Occipital lobe (tissue), 3 donors: ENCODE measurements at places on chromosomes 1 and 21. TPM values are rescaled to one million over a fixed set of nuclear protein-coding genes. Genes with fewer than 3 reads are reported as not detected.

GRCh38 chr1:245577191-245578157 is 422.7 kb downstream of the KIF26B start:
- no peak for DNase-seq

DNA sequence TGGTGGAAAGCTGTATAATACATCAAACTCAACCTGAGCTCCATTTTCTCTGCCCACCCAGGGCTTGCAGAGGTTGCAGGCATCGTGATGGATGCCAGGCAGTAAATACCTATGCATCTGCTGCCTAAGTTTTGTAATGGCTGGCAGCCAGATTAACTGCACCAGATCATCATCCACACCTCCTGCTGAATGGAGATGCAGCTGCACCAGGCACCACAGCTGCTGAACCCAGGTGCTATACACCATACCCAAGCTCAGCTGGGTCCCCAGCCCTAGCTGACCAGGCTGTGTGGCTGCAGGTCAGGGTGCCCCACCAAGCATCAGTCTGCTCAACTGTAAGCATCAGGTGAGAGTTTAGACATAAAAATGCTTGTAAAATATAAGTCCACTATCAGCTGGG is 6.7 kb upstream of the SNAPIN start:
- DNase-seq = no peak

GRCh38 chr1:9038881-9039760 is 12.9 kb upstream of the SLC2A7 start:
- DNase-seq = no peak

DNA sequence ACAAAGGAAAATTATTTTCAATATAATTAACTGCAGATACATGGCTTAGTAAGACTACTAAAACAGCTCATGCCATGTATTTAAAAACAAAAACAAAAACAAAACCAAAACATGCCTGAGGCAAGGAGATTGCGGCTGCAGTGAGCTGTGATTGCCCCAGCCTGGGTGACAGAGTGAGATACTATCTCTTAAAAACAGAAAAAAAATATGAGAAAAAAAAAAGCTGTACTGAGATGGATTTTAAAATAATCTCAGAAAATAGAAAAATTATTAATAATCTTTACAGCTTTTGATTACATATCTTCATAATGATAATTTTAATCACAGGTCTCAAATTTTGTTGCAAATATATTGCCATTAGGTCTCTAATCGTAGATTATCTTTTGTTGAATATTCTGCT is 24.0 kb upstream of the LIN9 start:
- no peak for DNase-seq

GRCh38 chr1:166960858-166961474 is 14.4 kb downstream of the ILDR2 start:
- no peak for DNase-seq

GRCh38 chr1:41622859-41623732 is 138.6 kb upstream of the EDN2 start:
- DNase-seq = no peak

- DNase-seq = no peak
Observed at GRCh38 chr1:229230893-229231753, 39.8 kb upstream of the RAB4A start.

GRCh38 chr1:227892489-227893299 is 55.0 kb downstream of the WNT9A start:
- DNase-seq = no peak

DNA sequence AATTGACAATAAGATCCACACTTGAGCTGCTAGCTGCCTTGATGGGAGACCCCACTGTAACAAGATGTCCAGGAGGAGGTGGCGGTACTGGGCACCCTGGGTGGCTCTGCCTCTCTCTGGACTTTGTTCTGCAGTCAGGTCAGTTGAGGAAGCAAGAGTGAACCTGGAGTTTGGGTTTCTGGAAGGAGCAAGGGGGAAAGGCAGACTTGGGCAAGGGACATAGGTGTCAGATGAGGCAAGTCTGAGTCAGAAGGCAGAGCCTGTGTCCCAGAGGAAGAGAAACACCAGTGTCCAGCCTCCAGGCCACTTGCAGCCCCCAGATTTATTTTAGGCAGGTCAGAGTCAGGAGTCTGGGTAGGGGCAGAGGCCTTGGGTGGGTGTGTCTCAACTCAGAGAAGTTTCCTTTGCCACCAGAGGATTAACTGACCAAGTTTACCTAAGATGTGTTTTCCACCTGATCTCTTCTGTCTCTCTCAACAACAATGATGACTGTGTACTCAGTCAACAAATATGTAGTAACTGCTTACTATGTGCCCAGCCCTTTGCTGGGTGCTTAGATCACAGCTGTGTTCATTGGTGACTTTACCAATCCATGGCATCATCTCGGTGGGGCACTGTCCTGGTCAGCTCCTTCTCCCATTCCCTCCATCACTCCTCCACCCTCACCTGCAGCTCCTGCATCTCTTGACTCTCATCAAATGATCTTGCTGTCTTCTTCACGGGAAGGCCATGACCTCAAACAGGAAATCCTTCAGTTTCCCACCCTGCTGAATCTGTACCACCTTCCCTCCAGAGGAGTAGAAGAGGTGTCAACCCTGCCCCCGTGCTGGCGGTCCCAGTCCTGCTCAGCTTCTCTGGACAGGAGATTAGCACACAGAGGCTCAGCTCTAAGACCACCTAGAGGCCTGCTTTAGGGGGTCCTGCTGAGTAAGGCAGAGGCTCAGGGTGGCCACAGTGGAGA is 36.6 kb downstream of the ELF3 start:
- DNase-seq = no peak

GRCh38 chr1:38332649-38333310 is 286.2 kb upstream of the POU3F1 start:
- no peak for DNase-seq

- DNase-seq = no peak
Observed at GRCh38 chr21:28235169-28235895, 757.3 kb downstream of the LTN1 start.

GRCh38 chr1:228691926-228692325 is 43.4 kb upstream of the RHOU start:
- no peak for DNase-seq

- DNase-seq = no peak
Observed at GRCh38 chr1:24455272-24455671, 39.7 kb downstream of the NIPAL3 start.

GRCh38 chr1:238176441-238176840 is 285.7 kb upstream of the ZP4 start:
- no peak for DNase-seq

GRCh38 chr1:223683586-223684487 is 18.3 kb upstream of the CAPN8 start:
- peak; percentile 18 for DNase-seq

DNA sequence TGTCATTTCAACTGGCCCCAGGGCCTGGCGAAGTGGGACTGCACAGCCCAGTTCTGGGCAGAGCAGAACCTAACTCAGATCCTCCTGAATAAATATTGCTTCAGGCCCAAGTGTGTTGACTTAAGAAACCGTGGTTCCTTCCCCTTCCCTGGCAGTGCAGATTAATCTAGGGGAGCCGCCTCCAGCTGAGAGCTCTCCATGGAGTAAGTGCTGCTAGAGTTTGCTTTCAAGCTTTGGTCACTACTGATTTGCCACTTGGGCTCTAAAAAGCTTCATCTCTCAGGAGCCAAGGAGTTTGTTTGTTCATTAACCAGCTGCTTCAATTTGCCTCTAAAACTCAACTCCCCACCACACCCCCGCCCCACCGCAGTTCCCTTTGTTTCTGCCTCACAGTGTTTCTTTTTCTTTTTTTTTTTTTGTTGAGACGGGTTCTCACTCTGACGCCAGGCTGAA is 112.1 kb downstream of the DTL start:
- no peak for DNase-seq

DNA sequence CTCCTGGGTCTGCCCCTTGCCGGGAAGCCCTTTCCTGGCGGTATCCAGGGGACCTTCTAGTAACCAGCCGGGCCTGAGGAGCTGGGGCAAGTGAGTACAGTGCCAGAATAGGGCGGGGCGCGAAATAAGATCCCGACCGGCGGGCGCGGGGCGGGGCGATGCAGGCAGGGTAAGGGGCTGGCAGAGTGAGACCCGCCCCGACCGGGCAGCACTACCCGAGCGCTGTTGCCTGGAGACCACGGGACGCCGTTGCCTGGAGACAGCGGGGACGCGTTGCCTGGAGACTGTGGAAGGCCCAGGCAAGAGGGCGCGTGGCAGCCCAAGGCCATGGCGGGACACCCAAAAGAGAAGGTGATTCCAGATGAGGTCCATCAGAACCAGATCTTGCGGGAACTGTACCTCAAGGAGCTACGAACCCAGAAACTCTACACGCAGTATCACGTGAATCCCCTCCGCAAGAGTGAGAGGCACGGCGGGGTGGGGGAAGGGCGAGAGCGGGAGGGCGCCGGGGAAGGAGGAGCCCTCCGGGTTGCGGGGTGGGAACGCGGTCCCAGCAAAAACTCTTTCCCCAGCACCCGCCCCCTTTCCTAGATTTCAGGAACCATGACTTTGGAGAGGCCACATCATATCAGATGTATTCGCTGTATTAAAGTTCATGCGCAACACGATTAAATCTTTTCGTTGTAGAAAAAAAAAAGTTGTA is 24.3 kb downstream of the EBNA1BP2 start:
- DNase-seq = peak; percentile 9

- no peak for DNase-seq
Observed at GRCh38 chr1:98005326-98006010, 84.6 kb upstream of the DPYD start.

GRCh38 chr1:156055281-156056048 is 883 bp downstream of the LAMTOR2 start:
- no peak for DNase-seq

The ETNK2 gene
- total RNA-seq = 28.1 TPM

The CD34 gene
- 1.6 TPM for total RNA-seq

The TRPM2 gene
- 1.2 TPM for total RNA-seq

The SPOCD1 gene
- not detected for total RNA-seq

The MCOLN2 gene
- not detected for total RNA-seq

The GBP7 gene
- total RNA-seq = not detected

The FCRL2 gene
- not detected for total RNA-seq

The NMNAT1 gene
- total RNA-seq = 6.1 TPM
